Gastroesophageal sphincter (tissue), 4 donors: ENCODE measurements at places on chromosomes 6 and 20.

DNA sequence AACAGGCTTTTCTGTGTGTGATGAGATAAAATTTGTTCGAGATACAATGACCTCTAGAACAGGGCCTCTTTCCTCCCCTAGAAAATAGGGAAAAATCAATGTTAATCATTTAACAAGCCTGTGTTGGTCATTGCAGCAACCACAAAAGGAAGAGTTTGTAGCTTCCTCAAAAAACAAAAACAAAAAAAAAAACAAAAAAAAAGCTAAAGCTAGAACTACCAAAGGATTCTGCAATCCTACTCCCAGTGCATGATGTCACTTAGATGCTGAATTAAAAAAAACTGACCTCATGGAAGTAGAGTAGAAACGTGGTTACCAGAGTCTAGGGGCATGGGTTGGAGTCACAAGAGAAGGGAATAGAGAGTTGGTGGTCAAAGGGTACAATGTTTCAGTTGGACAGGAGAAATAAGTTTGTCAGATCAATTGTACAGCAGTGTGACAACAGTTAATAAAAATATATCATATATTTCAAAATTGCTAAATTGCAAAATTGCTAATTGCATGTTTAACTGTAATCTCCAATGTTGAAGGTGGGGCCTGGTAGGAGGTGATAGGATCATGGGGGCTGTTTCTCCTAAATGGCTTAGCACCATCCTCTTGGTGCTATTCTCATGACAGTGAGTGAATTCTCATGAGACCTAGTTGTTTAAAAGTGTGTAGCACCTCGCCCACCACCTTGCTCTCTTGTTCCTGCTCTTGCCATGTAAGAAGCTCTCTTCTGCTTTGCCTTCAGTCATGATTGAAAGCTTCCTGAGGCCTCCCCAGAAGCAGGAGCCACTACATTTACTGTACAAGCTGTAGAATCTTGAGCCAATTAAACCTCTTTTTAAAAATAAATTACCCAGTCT, 163.4 kb upstream of the SIM1 start:
- ATAC-seq = no peak
- H3K36me3 ChIP-seq = peaks cover 36% of the 10 kb centered on the region
- no peaks in the 10 kb centered on the region for H3K27me3 ChIP-seq
- no peak overlapping the region for H3K27ac ChIP-seq

- no peaks in the 10 kb centered on the region for H3K4me1 ChIP-seq
- no peak overlapping the region for H3K27ac ChIP-seq
- ATAC-seq = no peak
- no peaks in the 10 kb centered on the region for H3K27me3 ChIP-seq
Measured at GRCh38 chr20:37856932-37857660, 45.8 kb upstream of the VSTM2L start.

DNA sequence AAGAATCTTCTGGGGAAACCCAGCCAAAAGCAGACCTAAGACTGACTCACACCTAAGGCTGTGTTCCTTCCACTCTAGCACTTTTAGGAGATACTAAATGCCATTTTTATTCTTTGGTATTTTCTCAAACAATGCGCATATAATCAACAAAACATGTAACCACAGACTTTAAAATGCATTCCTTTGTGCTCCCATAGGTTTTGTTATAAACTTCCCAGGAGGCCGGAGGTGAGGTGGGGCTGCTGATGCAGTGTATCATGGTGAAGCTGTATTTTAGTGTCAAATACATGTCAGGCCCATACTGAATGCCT, 155.2 kb downstream of the BTBD3 start:
- no peaks in the 10 kb centered on the region for H3K36me3 ChIP-seq
- H3K4me1 ChIP-seq = peaks cover 7% of the 10 kb centered on the region
- no peak for ATAC-seq
- no peak overlapping the region for H3K4me3 ChIP-seq
- no peaks in the 10 kb centered on the region for H3K27me3 ChIP-seq
- H3K27ac ChIP-seq = no peak overlapping the region

GRCh38 chr6:150238846-150239407, 96.1 kb downstream of the PPP1R14C start:
- no peaks in the 10 kb centered on the region for H3K4me1 ChIP-seq
- H3K36me3 ChIP-seq = no peaks in the 10 kb centered on the region
- no peak overlapping the region for H3K27ac ChIP-seq
- H3K4me3 ChIP-seq = no peak overlapping the region
- H3K27me3 ChIP-seq = peaks cover 10% of the 10 kb centered on the region

DNA sequence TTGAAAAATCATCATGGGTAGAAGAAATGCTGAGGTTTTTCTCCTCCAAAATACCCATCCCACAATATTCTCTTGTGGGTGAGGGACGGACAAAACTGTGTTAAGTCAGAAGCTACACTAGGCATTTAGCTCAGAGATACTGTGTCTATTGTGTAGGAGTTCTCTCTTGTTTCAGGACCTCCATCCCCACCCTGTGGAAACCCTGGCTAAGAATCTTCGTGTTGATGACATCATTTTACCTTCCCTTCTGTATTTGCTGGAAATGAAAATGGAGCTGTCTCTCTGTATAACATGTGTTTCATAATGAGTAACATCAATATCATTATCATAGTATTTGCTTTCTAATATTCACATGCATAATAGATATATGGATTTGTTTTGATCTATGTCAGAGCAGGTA, 1193.0 kb upstream of the CITED2 start:
- peaks cover 9% of the 10 kb centered on the region for H3K4me1 ChIP-seq
- H3K4me3 ChIP-seq = no peak overlapping the region
- peak overlapping the region; percentile 73 for H3K27ac ChIP-seq
- H3K36me3 ChIP-seq = no peaks in the 10 kb centered on the region
- H3K27me3 ChIP-seq = no peaks in the 10 kb centered on the region

GRCh38 chr6:39196673-39197091, 32.6 kb downstream of the KCNK5 start:
- H3K4me3 ChIP-seq = no peak overlapping the region
- no peaks in the 10 kb centered on the region for H3K36me3 ChIP-seq

DNA sequence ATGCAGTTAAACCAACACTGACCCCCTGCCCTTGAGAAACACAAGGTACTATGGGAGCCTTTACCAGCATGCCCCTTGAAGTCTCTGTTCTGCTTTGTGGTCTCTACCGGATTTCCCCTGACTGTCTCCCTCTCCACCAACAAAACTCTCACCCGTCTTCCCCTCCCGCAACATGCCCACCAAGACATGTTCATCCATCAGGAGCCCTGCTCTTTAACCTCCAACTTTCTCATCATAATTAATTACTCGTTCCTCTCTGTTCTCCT, 1.1 kb downstream of the ZNF165 start:
- H3K36me3 ChIP-seq = peaks cover 11% of the 10 kb centered on the region
- H3K27me3 ChIP-seq = no peaks in the 10 kb centered on the region

- no peaks in the 10 kb centered on the region for H3K4me1 ChIP-seq
- H3K27me3 ChIP-seq = no peaks in the 10 kb centered on the region
- no peak for ATAC-seq
- no peaks in the 10 kb centered on the region for H3K36me3 ChIP-seq
- no peak overlapping the region for H3K4me3 ChIP-seq
Measured at GRCh38 chr20:48031122-48031521, 245.8 kb upstream of the SULF2 start.

- peak overlapping the region; percentile 25 for H3K4me3 ChIP-seq
- no peaks in the 10 kb centered on the region for H3K36me3 ChIP-seq
- peak overlapping the region; percentile 85 for H3K27ac ChIP-seq
- peaks cover 54% of the 10 kb centered on the region for H3K4me1 ChIP-seq
Measured at GRCh38 chr20:23047001-23047737, 2.3 kb downstream of the THBD start.

DNA sequence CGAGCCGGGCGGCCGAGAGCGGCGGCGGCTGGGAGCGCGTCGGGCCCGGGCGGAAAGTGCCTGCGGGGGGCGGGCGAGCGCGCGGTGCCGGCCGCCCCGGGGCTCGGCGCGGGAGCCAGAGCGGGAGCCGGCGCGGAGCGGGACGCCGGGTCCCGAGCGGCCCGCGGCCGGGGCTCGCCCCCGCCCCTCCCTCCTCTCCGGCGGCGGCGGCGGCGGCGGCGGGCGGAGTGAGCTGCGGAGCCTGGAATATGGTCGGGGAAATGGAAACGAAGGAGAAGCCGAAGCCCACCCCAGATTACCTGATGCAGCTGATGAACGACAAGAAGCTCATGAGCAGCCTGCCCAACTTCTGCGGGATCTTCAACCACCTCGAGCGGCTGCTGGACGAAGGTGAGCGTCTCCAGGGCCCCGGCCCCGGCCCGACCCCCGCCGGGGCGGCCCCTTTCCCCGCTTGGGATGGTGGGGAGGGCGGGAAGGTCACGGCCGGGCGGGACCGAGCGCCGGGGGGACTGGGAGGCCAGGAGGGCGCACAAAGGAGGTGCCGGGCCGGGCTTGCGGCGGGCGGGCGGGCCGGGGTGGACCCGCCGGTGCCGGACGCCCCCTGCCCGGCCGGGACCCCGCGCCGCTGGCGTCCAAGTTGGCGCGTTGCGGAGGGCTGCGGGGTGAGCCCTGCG, 565 bp downstream of the QKI start:
- no peaks in the 10 kb centered on the region for H3K4me1 ChIP-seq
- H3K4me3 ChIP-seq = peak overlapping the region; percentile 99
- no peaks in the 10 kb centered on the region for H3K27me3 ChIP-seq
- peak overlapping the region; percentile 99 for H3K27ac ChIP-seq
- no peak for ATAC-seq
- no peaks in the 10 kb centered on the region for H3K36me3 ChIP-seq
